Aorta (tissue), 5 donors: ENCODE measurements at places on chromosomes 6 and 20.

DNA sequence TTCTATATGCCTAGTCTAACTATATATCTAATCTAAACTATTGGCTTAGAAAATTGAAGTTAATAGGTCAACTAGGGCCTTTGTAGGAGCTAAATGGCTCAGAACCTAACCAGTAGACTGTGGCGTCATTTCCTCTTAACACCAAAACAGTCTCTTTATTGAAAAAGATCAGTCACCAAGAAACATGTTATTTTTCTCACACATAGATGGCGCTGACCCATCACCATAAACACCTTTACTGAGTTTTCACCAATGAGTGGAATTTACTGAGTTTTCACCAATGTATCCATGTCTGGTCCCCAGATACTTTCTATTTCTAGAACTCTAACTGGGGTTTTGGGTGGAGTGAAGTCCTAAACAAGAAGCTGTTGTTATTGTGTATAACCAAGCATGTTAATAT, 636.0 kb downstream of the BCKDHB start:
- DNase-seq: no peak
- H3K4me3 ChIP-seq: no peak overlapping the region
- no peaks in the 10 kb centered on the region for H3K27me3 ChIP-seq
- H3K4me1 ChIP-seq: no peaks in the 10 kb centered on the region

- H3K27ac ChIP-seq: no peak overlapping the region
- H3K4me1 ChIP-seq: no peaks in the 10 kb centered on the region
- H3K36me3 ChIP-seq: no peaks in the 10 kb centered on the region
- DNase-seq: peak; percentile 79
These were observed 7.3 kb downstream of the VWA7 start for GRCh38 chr6:31769684-31770371.

- no peak for DNase-seq
- H3K4me1 ChIP-seq: no peaks in the 10 kb centered on the region
- no peak overlapping the region for H3K27ac ChIP-seq
- no peaks in the 10 kb centered on the region for H3K27me3 ChIP-seq
These were observed 49.9 kb downstream of the RPRD1B start for GRCh38 chr20:38083338-38084048.

GRCh38 chr6:139568956-139569538, 194.6 kb upstream of the CITED2 start:
- DNase-seq: no peak
- no peaks in the 10 kb centered on the region for H3K36me3 ChIP-seq
- H3K4me1 ChIP-seq: no peaks in the 10 kb centered on the region

DNA sequence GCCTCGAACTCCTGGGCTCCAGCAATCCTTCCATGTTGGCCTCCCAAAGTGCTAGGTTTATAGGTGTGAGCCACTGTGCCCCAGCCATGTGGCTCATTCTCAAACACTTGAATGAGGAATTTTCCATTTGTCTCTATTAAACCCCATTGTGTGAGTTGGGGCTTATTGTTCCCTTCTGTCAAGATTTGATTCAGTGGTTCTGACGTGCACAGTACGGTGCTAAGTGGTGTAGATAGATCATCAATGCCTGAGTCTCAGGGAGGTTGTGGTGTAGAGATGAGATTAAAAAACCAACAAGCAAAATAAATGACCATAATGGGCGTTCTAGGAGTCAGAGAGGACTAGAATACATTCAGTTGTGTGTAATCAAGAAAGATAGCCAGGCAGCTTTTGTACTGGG, 335.6 kb downstream of the PRL start:
- no peak overlapping the region for H3K4me3 ChIP-seq
- H3K27me3 ChIP-seq: no peaks in the 10 kb centered on the region
- peaks cover 3% of the 10 kb centered on the region for H3K4me1 ChIP-seq

DNA sequence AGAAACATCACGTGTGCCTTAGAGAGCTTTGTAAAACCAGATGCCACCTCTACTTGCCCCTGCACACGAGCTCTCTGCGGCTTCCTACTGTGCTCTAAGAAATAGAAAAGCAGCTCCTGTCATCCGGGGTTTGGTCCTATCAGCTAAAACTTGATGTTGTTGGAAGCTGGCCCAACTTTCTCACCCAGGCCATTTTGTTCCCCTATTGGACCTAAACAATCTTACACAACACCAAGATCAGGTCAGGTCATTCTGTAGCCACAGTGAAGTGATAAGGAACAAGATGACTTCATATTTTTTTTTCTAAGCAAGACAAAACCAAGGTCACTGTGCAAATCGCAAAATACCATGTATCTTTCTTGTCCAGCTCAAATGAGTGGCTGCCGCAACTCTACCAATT, 486.0 kb downstream of the PTPRT start:
- no peaks in the 10 kb centered on the region for H3K4me1 ChIP-seq
- no peaks in the 10 kb centered on the region for H3K36me3 ChIP-seq
- H3K27me3 ChIP-seq: no peaks in the 10 kb centered on the region
- H3K4me3 ChIP-seq: no peak overlapping the region

GRCh38 chr6:158409451-158409850, 97.2 kb downstream of the TULP4 start:
- DNase-seq: no peak
- no peaks in the 10 kb centered on the region for H3K27me3 ChIP-seq
- peak overlapping the region; percentile 30 for H3K27ac ChIP-seq
- peaks cover 2% of the 10 kb centered on the region for H3K4me1 ChIP-seq
- H3K36me3 ChIP-seq: no peaks in the 10 kb centered on the region

GRCh38 chr6:137697267-137697938, 169.7 kb upstream of the TNFAIP3 start:
- no peak for DNase-seq
- H3K4me3 ChIP-seq: no peak overlapping the region
- no peak overlapping the region for H3K27ac ChIP-seq
- no peaks in the 10 kb centered on the region for H3K27me3 ChIP-seq
- no peaks in the 10 kb centered on the region for H3K36me3 ChIP-seq

GRCh38 chr20:50804437-50805348, 9.8 kb downstream of the BCAS4 start:
- H3K27me3 ChIP-seq: no peaks in the 10 kb centered on the region
- H3K36me3 ChIP-seq: no peaks in the 10 kb centered on the region
- H3K27ac ChIP-seq: no peak overlapping the region
- no peak overlapping the region for H3K4me3 ChIP-seq
- H3K4me1 ChIP-seq: no peaks in the 10 kb centered on the region

DNA sequence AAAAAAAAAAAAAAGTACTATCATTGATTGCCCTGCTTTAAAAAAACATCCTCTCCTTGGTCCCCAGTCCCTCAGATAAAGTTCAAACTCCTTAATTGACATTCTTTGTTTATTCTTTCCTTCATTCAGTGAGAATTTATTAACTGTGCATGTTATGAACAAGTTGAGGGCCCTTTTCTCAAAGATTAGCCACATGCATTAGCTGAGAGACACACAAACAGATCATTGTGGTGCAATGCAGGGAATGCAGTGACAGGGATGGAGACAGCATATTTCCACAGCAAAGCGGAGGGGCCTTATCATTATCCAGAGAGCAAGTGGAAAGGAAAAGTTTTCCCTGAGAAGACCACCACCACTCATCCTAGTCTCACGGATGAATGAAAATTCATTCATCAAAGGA, 21.9 kb upstream of the IPCEF1 start:
- H3K27me3 ChIP-seq: no peaks in the 10 kb centered on the region
- no peaks in the 10 kb centered on the region for H3K36me3 ChIP-seq
- H3K27ac ChIP-seq: no peak overlapping the region
- H3K4me3 ChIP-seq: no peak overlapping the region
- no peaks in the 10 kb centered on the region for H3K4me1 ChIP-seq

GRCh38 chr6:163937071-163937470, 522.6 kb downstream of the QKI start:
- H3K36me3 ChIP-seq: no peaks in the 10 kb centered on the region
- DNase-seq: no peak
- H3K27ac ChIP-seq: no peak overlapping the region
- H3K4me1 ChIP-seq: no peaks in the 10 kb centered on the region

GRCh38 chr6:88361298-88361697, 195.2 kb upstream of the CNR1 start:
- H3K36me3 ChIP-seq: no peaks in the 10 kb centered on the region
- H3K4me1 ChIP-seq: no peaks in the 10 kb centered on the region
- H3K27ac ChIP-seq: no peak overlapping the region
- no peak for DNase-seq

DNA sequence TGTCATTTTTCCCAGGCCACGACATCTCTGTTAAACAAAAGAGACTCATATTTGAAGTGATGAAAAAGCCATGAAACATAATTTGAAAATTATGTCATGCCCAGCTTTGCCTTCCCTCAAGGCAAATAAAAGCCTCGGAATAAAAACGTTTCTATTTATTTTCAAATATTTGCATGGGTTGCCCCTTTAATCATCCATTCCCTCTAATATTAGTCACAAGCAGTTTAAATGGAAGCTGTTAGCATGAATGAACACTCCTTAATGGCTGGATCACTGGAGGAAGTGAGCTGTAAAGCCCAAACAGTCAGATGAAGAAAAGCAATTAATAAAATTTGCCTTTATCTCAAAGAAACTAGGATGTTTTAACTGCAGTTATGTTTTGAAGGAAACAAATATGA, 69.3 kb upstream of the STMND1 start:
- H3K4me1 ChIP-seq: peaks cover 1% of the 10 kb centered on the region
- no peaks in the 10 kb centered on the region for H3K27me3 ChIP-seq
- H3K27ac ChIP-seq: no peak overlapping the region
- no peak overlapping the region for H3K4me3 ChIP-seq
- DNase-seq: no peak
- no peaks in the 10 kb centered on the region for H3K36me3 ChIP-seq

GRCh38 chr6:49519660-49520059, 19.9 kb downstream of the GLYATL3 start:
- H3K4me3 ChIP-seq: no peak overlapping the region
- H3K36me3 ChIP-seq: no peaks in the 10 kb centered on the region
- DNase-seq: no peak
- H3K27ac ChIP-seq: no peak overlapping the region

DNA sequence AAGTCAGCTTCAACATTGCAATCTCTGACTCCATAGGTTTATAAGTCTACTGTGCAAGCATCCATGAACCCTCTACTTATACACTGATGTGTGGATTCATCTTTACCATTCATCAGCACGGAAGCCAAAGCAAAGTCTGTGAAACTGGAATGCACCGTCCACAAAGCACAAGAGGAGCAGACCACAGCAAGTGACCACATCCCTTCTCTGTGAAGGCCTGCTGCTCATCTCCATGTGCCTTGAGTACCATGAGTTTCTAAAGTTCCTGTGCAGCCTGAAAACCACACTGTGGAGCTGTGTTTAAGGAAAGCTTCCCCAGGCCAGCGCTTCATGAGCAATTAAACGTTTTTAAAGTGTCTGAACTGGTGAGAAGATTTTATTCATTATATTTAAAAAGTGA, 20.0 kb downstream of the GABRR1 start:
- H3K27me3 ChIP-seq: no peaks in the 10 kb centered on the region
- no peak for DNase-seq
- H3K4me3 ChIP-seq: no peak overlapping the region
- H3K36me3 ChIP-seq: no peaks in the 10 kb centered on the region

DNA sequence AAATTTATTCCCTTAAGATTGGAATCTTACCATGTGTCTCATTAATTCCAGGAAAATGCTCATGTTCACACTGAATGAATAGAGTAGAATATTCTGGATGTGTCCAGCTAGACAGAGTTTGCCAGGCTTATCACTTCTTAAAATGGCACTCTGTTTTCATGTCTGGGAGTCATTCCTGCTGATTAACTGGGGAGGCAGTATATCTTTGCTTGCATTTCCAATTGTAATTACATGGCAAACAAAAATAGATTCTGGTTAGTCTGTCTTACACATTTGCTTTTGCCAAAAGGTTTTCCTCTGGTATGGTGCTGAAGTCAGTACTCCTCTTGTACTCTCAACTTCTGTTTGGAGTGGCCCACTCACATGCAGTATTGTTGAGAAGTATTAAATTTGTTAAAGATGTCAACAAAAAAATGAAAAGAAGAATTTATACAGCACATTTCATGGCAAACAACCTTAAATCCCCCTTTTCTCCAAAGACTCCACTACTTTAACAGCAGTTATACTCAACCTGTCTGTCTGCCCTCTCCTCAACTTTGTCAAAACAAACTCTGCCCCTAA, 70.2 kb downstream of the TENT5A start:
- peaks cover 3% of the 10 kb centered on the region for H3K4me1 ChIP-seq
- H3K36me3 ChIP-seq: no peaks in the 10 kb centered on the region
- H3K27ac ChIP-seq: no peak overlapping the region
- H3K4me3 ChIP-seq: no peak overlapping the region
- DNase-seq: no peak
- no peaks in the 10 kb centered on the region for H3K27me3 ChIP-seq

DNA sequence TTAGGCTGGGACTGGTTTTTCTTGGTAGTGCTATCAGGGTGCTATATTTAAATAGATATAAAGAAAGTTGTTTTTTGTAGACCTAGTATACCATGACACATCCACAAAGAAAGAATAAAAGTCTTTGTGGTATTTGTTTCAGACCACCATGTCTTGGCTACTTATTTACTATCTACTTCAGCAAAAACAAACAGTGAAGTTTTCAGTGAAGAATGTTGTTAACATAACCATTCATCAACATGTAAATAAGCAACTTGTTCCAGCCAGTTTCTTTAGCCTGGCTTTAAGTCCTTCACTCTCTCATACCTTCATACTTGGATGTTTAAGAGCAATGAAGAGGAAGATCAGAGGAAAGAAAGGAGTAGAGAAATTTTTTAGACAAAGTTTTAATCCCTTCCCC, 624.1 kb downstream of the CD109 start:
- H3K4me1 ChIP-seq: no peaks in the 10 kb centered on the region
- H3K4me3 ChIP-seq: no peak overlapping the region
- no peaks in the 10 kb centered on the region for H3K36me3 ChIP-seq
- DNase-seq: no peak
- no peaks in the 10 kb centered on the region for H3K27me3 ChIP-seq

DNA sequence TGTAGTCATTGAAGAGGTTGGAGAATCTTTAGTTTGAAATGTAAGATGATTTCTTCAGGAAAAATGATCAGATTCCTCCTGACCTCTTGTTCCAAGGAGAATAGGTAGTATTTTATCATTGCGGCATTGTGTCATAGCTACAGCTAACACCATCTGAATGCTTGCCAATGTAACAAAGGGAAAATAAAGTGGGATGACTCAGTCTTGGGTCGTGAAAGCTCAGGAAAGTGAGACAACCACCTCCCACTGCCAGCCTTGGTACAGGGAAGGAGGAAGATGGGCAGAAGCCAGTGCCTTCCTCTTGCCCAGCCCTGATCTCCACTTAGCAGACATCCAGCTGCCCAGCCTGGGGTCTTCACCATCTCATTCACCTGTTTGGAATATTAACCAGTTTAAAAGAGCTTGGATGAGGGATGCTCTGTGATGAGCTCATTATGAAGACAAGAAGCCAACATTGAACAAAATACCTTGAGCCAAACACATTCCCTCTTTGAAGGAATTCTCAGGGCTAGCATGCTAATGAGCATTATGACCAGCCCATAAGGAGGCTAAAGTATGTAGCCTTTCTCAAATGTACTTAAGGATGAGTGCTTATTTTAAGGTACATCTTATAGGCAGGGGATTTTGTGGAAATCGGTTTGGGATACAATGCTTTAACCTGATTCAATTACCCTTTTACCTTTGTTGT, 40.0 kb upstream of the APCDD1L start:
- H3K27ac ChIP-seq: no peak overlapping the region
- H3K4me3 ChIP-seq: no peak overlapping the region
- no peaks in the 10 kb centered on the region for H3K27me3 ChIP-seq
- H3K36me3 ChIP-seq: no peaks in the 10 kb centered on the region
- no peaks in the 10 kb centered on the region for H3K4me1 ChIP-seq
